Mesothelial cell of epicardium (in vitro differentiated cells): ENCODE measurements at places on chromosomes 13 and 19. TPM values are rescaled to one million over a fixed set of nuclear protein-coding genes. Genes with fewer than 3 reads are reported as not detected.
A peak's percentile ranks its signal among the peaks of the same experiment; 100 is the strongest.

ZNF222 gene
- total RNA-seq: 7.6 to 8.1 TPM (median 7.8 TPM) in 3 replicates

PCSK4 gene
- 20.9 to 24.0 TPM (median 22.6 TPM) in 3 replicates for total RNA-seq

TMEM86B gene
- total RNA-seq: 5.9 to 6.7 TPM (median 6.7 TPM) in 3 replicates

CGB8 gene
- total RNA-seq: 0.29 to 0.31 TPM in 2 of 3 replicates, not detected in the other

ZNF560 gene
- not detected in 3 replicates for total RNA-seq

CYP2A7 gene
- not detected in 3 replicates for total RNA-seq

GRCh38 chr13:22256111-22256639, 585.3 kb downstream of the FGF9 start:
- peaks cover 7% of the 10 kb centered on the region for H3K4me1 ChIP-seq
- no peaks in the 10 kb centered on the region for H3K27me3 ChIP-seq
- no peak overlapping the region for H3K27ac ChIP-seq
- no peak overlapping the region for H3K4me3 ChIP-seq
- H3K36me3 ChIP-seq: no peaks in the 10 kb centered on the region
- no peak for DNase-seq

DNA sequence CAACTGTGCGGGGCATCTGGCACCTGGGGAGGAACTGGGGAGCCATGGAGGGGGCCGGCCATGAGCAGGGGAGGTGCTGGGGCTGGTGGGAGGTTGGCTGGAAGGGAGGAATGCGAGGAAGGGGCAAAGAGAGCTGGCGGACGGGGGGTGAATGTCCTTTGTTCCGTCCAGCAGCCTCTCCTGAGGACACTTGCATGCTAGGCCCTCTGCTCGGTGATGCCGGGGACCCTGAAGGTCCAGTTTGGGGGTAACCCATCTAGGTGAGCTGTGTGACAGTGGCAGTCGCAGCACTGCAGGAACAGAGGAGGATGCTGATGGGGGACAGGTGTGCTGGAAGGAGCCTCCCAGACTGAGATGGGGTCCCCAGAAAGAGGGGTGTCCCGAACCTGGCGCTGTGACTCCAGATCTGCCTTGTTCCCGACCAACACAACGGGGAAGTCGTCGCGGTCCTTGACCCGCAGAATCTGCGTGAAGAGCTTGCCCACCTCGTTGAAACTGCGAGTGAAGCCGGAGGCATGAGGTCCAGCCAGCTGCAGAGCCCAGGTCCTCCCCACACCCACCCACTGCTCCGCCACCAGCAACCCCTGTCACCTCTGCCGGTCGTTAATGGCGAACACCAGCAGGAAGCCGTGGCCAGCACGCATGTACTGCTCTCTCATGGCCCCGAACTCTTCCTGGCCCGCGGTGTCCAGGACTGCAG, 3.6 kb downstream of the RRAS start:
- H3K4me3 ChIP-seq: peak overlapping the region; percentile 8
- no peaks in the 10 kb centered on the region for H3K27me3 ChIP-seq
- H3K36me3 ChIP-seq: no peaks in the 10 kb centered on the region

DNA sequence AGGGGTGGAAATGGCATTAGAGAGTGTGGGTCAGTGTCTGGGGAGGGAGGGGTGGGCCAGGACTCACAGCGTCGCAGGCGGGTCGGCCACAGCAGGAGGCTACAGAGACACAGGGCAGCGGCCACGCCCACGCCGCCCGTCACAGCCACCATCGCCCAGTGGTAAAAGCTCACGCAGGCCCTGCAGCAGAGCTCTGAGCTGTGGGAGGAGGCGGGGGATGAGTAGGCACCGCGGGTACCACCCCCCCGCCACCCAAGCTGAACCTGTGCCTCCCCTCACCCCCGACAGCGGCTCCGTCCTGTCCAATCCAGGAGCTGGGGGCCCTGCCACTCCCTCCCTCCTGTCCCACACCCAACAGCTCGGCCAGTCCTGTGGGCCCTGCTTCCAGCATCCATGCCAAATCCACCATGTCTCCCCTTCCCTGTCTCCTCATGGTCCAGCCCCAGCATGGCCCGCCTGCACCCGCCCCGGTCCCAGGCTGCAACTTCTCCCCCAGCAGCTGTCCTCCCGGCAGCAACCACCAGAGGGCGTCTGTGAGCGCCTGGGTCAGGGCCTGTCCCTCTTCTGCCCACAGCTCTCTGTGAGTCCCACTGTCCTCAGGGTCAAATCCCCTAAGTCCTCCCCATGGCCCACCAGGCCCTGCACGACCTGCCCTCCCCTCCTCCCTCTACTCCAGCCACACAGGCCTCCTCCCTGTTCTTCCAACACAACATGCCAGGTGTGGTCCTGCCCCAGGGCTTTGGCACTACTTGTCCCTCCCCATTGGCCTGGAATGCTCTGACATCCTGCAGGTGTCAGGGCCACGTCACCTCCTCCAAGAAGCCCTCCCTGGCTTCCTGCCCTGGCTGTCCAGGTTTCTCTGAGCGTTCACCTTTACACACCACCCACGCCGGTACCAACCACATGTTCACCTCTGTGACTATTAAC, 6.0 kb downstream of the TEKTIP1 start:
- H3K27ac ChIP-seq: no peak overlapping the region
- H3K27me3 ChIP-seq: no peaks in the 10 kb centered on the region

DNA sequence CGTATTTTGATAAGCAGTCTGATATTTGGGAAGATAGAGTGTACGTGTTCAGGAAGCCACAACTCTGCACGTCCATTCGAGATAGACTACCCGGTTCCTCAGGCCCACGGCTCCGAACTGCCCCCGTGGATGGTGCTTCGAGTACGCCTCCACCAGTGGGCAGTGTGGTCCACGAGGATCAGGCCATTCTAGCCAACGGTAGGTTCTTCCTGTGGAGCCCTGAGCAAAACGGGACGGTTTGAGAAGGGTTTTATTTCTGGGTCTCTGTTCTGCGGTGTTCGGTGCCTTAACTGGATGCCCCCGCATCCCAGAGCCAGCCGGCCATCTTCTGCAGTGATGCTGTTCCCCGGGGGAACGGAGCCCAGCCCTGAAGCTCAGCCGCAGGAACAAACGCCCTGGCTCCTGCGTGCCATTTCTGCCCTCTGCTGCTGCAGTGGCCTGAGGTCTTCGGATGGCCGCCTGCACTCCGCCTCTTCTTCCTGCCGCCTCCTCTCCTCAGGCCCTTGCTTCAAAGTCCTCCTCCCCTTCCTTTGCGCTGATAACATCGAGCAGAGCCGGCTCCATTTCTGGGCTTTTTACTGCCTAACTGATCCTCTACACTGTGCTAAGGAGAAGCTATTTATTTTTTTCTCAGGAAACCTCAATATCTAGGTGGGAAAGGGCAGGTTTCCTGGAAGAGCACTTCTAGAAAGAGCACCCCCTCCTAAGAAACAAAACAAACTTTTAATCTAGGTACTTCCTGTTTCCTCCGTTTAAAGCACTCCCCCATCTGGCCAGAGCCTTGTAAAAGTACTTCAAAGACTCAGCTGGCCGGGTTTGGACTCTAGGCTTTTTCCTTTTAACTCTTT, 36.2 kb upstream of the SLC46A3 start:
- H3K27me3 ChIP-seq: no peaks in the 10 kb centered on the region
- H3K4me1 ChIP-seq: peaks cover 42% of the 10 kb centered on the region
- no peak for DNase-seq
- peak overlapping the region; percentile 99 for H3K27ac ChIP-seq
- peaks cover 13% of the 10 kb centered on the region for H3K36me3 ChIP-seq

GRCh38 chr13:50412046-50412617, 396.9 kb downstream of the KCNRG start:
- H3K27me3 ChIP-seq: no peaks in the 10 kb centered on the region
- peaks cover 23% of the 10 kb centered on the region for H3K4me1 ChIP-seq
- peaks cover 10% of the 10 kb centered on the region for H3K36me3 ChIP-seq
- no peak for DNase-seq
- H3K4me3 ChIP-seq: no peak overlapping the region
- no peak overlapping the region for H3K27ac ChIP-seq

- H3K4me3 ChIP-seq: no peak overlapping the region
- no peaks in the 10 kb centered on the region for H3K27me3 ChIP-seq
- no peak overlapping the region for H3K27ac ChIP-seq
Observed at GRCh38 chr13:69721631-69722030, 386.0 kb upstream of the ATXN8OS start.

- no peak overlapping the region for H3K4me3 ChIP-seq
- no peaks in the 10 kb centered on the region for H3K4me1 ChIP-seq
- no peak for DNase-seq
- no peak overlapping the region for H3K27ac ChIP-seq
- H3K27me3 ChIP-seq: no peaks in the 10 kb centered on the region
Observed at GRCh38 chr13:103451656-103452055, 385.4 kb upstream of the SLC10A2 start.

DNA sequence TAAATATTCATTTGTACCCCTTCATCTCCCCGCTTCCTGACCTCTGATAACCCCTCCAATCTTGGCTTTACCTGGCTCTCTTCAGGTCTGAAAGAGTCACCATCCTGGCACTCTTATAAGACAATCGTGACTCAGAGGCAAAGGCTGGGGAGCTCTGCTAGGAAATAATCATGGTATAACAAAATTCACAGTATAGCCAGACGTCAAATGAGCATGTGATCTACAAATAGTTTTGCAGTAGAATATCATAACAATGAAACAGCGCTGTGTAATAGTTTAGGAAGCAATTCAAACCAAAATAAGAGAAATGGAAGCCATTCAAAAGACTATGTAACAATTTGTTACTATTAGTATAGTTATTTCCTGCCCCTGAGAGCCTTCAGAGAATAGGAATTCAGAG, 34.2 kb downstream of the RXFP2 start:
- DNase-seq: no peak
- H3K4me1 ChIP-seq: peaks cover 5% of the 10 kb centered on the region
- no peak overlapping the region for H3K27ac ChIP-seq
- H3K27me3 ChIP-seq: peaks cover 9% of the 10 kb centered on the region

DNA sequence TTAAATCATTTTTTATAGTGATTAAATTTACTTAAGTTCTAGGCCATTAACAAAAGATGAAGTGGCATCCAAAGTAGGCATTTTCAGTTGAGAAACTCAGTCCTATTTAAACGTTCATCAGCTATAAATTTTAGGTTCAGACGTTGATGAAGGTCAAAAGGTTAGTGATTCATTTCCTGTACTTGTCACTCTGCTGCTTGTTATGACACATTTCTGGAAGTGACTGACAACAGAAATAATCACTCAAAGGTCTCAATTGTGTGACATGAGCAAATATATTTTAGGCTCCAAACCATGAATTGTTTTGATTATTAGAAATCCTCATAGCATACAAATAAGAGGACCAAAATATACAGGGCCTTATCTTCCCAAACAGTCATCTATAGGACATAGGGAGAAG, 10.3 kb upstream of the EDNRB start:
- H3K27ac ChIP-seq: no peak overlapping the region
- no peaks in the 10 kb centered on the region for H3K4me1 ChIP-seq
- H3K36me3 ChIP-seq: no peaks in the 10 kb centered on the region
- no peak overlapping the region for H3K4me3 ChIP-seq

DNA sequence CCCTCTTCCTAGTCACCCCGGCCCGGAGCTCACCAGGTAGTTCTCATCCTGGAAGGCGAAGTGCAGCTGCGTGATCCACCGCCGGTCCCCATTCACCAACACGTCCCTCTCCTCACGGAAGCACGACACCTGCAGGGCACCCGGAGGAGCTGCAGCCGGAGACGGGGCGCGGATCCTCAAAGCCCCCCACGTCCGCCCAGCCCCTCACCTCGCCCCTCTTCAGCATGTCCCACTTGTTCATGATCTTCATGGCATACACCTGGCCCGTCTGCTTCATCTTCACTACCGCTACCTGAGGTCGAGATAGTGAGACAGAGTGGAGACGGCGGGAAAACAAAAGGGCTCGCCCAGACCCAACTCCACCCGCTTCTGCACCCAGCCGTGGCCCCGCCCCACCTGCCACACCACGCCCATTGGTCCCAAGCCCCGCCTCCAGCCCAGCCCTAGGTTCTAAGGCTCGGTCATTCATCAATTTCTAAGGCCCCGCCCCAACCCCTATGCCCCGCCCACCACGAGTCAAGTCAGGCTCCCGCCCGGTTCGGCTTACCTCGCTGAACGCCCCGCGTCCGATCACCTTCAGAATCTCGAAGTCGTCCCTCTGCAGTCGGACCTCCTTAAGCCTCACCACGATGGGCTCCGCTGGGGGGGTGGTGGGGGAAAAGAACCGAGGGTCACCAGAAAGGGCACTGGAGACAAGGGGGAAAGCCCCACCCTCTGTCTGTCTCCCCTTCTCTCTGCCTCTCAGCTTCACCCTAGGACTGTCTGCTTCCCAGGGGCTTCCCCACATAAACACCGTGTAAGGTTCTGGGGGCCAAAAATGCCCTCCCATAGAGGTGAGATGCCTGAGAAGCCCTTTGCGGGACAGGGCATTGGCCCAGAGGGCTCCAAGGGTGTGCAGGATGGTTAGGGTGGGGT, 2.8 kb downstream of the DMPK start:
- peak overlapping the region; percentile 57 for H3K27ac ChIP-seq
- H3K36me3 ChIP-seq: peaks cover 14% of the 10 kb centered on the region
- H3K27me3 ChIP-seq: no peaks in the 10 kb centered on the region

DNA sequence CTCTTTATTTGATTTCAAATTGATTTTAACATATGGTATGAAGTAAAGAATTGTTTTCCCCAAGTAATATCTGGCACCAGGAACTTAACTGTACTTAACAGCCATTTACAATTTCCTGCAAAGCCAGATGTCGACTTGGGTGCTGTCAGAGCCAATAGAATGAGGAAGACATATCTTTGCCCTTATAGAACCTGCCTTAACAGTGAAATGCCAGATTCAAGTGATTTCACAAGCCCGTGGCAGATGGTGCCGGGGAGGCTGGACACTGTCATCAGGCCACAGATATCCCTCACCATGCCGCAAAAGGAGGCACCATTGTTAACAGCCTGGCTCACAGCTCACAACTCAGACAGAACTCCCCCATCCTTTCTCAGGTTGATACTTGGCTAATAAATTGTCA, 48.7 kb downstream of the ESD start:
- H3K27me3 ChIP-seq: no peaks in the 10 kb centered on the region
- no peak overlapping the region for H3K27ac ChIP-seq
- no peak overlapping the region for H3K4me3 ChIP-seq
- DNase-seq: no peak

DNA sequence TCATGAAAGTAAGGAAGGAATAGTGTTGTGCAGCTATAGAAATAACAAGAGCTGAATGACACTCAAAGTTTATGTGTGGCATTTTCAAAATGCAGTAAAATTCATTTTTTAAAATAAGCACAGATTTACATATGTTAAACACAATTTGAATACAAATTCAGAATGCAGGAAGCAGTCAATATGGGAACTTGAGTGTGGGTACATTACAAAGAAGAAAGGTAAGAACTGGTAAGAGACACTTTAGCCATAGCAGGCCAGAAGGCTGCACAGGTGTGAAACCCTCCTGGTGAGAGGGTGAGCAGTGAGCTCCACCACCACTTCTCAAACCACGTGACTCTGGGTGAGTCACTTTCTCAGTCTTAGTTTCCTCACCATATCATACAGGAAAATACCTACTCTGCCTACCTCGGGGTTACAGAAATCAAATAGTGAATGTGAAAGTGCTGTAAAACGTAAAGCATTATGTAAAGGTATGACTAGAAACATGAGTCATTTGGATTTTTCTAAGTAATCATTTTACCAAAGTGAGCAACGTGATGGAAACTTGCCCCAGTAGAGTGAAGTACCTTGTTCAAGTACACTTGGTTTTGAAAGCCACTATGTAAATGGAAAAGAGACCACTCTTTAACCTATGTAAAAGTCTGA, 40.5 kb downstream of the USP12 start:
- H3K27ac ChIP-seq: no peak overlapping the region
- H3K4me1 ChIP-seq: peaks cover 15% of the 10 kb centered on the region
- H3K27me3 ChIP-seq: no peaks in the 10 kb centered on the region
